Stimulated activated CD8-positive, alpha-beta memory T cell treated with anti-CD3 and anti-CD28 coated beads, Interleukin-4, amount 100 ng/mL, for 1 hour (primary cell): ENCODE measurements at places on chromosomes 2 and 18.
A peak's percentile ranks its signal among the peaks of the same experiment; 100 is the strongest.

DNA sequence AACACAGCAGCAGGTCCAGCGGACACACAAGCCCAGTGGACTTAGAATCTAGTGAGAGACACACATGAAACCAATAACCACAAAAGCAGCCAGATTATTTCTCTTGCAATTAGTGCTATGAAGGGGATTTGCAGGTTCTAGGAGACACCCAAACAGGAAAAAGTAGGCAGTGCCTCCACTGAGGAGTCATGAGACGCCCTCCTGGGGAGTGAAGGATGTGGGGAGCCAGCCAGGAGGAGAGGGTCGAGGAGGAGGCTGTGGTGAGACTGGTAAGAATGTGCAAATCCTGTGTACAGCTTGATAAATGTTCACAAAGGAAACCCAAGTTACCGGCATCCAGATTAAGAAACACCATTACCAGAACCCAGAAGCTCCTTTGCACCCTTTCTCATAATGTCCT, 2.7 kb upstream of the CAPN13 start:
- DNase-seq, result no peak

DNA sequence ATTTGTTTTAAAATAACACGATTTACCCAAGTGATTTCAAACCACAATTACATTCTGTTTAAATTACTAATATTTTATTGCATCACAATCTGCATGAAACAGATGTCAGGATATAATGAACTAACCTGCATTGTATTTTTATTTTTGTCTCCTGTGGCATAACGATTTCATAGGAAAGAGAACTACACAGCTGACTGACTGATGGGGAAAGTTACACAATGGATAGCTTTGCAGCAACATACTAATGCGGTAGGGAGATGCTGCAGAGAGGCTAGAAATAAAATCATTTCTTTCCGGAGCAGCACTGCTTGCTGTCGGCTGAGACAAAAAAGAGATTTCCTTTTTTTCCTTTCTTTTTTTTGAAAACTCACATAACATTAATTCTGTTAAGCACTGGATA, 36.9 kb downstream of the SCN1A start:
- no peak for DNase-seq

- no peak for DNase-seq
Observed at GRCh38 chr2:95343429-95344214, 46.5 kb downstream of the KCNIP3 start.

DNA sequence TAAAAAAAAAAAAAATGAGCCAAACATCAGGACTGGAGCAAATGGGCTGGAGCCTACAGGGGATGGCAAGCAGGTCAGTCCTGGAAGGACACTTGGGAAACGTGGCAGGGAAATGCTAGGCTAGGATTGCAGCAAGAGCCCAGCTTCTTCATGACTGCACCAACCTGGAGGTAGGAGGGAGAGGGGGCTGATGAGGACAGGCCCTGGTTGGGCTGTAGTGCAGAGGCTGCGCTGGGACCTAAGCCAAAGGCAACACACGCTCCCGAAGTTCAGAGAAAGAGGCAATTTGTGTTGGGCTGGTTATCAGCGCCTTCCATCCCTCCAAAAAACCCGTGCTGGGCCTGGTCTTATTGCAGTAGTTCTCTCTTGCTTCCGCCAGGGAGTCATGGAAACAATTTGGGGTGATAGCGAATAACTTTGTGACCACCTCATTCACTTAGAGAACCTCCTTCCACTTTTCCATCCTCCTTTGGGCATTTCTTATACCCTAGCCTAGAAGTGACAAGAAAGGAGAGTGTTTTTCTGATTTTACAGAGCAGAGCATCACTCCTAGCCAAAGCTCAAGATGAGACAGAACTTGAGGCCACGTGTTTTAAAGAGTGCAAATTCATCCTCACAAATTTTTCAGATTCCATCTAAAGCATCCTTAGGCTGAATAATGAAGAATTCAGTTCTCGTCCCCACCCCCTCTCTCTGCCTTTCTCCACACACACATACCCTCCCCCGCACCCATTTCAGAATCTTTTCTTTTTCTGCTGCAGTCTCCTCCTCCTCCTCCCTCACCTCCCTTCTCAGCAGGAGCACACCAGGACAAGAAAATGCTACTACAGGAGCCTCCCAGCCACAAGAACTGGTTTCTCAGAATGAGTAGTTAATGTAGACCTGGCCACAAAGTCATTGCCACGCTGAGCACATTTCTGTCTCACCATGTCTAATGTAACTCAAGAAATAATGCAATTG, 82.5 kb upstream of the STPG4 start:
- DNase-seq, result no peak

- no peak for DNase-seq
Observed at GRCh38 chr18:68426731-68427315, 288.1 kb downstream of the TMX3 start.

- DNase-seq, result no peak
Observed at GRCh38 chr2:17052001-17052400, 386.4 kb upstream of the CYRIA start.

DNA sequence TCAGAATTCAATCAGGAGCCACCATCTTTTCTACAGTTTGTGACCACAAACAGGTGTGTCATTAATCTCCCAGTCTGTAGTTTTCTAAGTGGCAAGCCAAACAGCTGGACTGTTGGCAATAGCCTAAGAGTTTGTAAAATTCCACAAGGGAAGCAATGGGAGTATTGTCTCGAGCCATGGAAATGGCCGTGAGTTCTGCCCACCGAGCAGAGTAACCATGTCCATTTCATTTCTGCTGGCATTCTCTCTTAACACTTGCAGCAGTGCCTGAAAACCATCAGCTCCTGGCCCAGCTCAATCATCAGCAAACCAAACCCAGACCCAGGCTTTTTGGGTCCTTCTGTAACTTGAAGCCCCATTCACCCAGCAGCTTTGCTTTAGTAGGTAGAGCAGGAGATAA, 387.8 kb upstream of the CDH7 start:
- no peak for DNase-seq

DNA sequence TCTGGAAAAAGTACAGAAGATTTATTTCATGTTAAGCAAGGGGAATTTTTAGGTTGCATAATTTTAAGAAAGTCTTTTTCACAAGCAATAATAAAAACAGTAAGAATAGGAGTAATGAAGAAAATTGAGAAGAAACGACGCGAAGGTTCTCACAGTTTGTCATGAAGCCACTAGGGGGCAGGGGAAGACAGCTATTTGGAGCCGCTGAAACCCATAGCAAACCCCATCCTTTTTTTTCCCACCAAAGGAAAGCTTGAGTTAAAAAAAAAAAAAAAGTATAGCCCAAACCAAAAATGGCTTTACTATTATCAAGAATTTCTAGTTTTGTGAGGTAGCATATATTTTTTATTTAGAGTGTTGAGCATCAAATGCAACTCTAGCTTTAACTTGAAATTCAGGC, 300.9 kb downstream of the PHLPP1 start:
- DNase-seq, result peak; percentile 21

GRCh38 chr2:119657466-119658145, 21.4 kb upstream of the TMEM177 start:
- no peak for DNase-seq

- DNase-seq, result no peak
Observed at GRCh38 chr18:56233595-56233994, 404.8 kb downstream of the TXNL1 start.

- DNase-seq, result no peak
Observed at GRCh38 chr2:8701681-8702379, 20.0 kb downstream of the ID2 start.

- no peak for DNase-seq
Observed at GRCh38 chr2:30073523-30073922, 73.3 kb upstream of the YPEL5 start.

- no peak for DNase-seq
Observed at GRCh38 chr2:15127301-15127700, 433.8 kb downstream of the NBAS start.

- no peak for DNase-seq
Observed at GRCh38 chr2:85733121-85733960, 20.4 kb upstream of the ATOH8 start.

DNA sequence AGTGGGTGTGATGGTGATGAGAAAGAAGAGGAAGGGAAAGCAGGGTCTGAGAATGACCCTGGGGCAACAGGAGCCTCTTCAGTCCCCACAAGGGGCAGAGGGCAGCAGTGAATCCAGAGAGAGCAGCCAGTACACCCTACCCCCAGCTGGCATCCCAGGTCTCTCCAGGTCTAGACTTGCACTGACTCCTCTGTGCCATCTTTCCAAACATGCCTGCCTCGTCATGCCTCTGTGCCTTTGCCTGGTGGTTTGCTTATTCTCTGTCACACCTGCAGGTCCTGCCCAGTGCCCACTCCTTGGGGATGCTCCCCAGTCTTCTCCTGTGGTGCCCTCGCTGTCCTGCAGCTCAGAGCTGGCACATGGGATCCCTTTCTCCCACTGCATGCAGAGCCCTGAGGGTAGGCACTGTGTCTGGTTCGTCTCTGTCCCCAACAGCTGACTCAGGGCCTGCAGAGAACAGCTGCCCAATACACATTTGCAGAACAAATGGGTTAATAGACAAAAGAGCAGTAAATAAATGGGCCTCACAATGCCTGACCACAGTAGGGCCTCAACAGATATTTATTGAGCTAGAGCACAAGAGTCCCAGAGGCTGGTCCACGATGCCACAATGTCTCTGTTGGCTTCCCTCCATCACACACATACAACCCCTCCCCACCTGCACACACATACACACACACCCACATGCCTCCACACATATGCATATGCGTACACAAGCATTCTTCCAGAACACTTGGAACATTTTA, 89.8 kb downstream of the HS1BP3 start:
- DNase-seq, result no peak

DNA sequence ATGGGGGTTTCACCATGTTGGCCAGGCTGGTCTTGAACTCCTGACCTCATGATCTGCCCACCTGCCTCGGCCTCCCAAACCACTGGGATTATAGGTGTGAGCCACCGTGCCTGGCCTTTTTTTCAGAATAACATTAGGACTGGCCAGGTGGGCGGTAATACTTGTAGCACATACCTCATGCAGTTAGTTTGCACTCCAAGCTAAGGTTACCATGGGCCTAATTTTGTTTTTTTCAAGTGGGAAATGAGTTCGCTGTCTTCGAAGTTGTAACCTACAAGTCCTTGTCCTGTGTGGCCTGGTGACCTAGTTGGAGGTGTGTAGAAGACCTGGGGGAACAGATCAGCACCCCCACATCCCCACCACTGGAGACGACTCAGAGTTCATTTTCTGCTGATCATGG, 74.8 kb downstream of the LYPD1 start:
- DNase-seq, result no peak

DNA sequence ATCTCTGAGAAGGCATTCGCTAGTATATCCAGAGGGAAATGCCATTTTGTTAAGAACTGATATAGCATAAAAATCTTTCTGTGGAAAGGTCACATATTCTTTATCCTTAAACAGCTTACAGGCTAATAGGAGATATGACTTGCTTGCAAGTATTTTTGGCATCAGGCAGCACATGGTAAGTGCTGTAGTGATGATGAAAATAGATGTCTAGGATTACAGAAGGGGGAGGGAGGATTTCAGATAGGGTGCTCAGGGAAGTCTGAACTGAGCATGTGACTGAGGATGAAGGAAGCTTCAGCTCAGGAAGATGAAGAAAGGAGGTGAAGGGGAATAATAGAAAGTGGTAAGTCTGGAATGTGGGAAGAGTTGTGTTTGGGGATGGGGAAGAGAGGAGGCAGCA, 158.5 kb upstream of the NOSTRIN start:
- DNase-seq, result no peak

GRCh38 chr18:62767836-62768557, 52.7 kb downstream of the PHLPP1 start:
- no peak for DNase-seq

DNA sequence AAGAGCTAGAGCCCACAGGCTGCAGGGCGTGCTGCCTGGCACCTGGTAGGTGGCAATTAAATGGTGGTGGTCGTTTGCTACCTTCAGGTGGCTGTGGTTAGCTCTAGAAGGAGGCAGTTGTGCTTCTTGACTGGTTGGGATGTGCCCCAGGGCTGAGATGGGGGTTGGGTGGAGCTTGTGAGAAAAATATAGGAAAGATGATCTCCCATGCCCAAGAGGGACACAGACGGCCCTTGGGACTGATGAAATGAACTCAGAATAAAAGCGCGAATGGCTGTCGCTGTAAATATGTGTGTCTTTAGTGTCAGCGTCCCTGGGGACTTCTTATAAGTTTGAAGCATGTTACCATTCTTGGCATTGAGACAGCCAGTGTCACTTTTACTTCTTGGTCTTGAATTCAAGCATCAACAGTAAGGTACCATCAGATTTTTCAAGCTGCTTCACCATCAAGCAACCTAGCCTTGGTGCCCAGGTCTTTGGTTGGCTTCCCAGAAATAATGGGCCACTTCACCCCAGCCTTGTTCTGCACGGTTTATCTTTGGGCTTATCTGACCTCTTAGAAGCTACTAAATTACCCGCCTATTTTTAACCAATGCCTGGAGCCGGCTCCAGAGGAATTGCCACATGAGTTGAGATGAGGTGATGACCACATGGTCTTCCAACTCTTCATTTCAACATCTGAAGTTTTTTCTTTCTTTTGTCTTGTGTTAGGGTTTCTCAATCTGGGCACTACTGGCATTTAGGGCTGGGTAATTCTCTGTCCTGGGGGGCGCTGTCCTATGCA, 11.9 kb downstream of the LRRFIP1 start:
- DNase-seq, result no peak

DNA sequence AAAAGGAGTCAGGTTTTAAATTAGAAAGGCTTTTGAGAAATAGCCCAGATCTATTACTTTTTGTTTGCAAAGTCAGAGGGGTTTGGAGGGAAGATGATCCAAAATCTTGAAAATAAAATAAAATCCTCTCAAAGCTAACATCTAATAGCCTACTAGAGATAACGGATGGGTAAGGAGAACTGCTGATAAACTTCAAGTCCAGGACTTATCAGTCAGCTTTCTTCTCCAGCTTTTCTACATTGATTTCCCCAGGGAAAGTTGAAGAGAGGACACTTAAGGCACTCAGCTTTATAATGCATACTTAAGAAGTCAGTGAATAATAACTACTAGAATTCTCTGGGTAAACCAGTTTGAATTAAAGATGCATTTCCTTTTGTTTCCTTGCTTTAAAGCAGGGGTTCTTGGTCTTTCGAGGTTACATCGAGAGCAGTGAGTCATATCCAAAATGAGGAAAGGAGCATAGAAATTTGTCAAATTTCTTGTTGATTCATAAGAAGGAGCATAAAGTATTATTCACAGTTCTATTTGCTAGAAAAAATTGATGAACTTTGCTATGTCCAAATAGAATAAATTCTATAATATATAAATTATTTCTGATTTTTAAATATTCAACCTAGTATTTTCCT, 43.2 kb upstream of the ITPRID2 start:
- no peak for DNase-seq

GRCh38 chr2:151302879-151303278, 13.4 kb upstream of the NMI start:
- DNase-seq, result no peak
